ENCODE measurements at places on chromosomes 2 and 18.

DNA sequence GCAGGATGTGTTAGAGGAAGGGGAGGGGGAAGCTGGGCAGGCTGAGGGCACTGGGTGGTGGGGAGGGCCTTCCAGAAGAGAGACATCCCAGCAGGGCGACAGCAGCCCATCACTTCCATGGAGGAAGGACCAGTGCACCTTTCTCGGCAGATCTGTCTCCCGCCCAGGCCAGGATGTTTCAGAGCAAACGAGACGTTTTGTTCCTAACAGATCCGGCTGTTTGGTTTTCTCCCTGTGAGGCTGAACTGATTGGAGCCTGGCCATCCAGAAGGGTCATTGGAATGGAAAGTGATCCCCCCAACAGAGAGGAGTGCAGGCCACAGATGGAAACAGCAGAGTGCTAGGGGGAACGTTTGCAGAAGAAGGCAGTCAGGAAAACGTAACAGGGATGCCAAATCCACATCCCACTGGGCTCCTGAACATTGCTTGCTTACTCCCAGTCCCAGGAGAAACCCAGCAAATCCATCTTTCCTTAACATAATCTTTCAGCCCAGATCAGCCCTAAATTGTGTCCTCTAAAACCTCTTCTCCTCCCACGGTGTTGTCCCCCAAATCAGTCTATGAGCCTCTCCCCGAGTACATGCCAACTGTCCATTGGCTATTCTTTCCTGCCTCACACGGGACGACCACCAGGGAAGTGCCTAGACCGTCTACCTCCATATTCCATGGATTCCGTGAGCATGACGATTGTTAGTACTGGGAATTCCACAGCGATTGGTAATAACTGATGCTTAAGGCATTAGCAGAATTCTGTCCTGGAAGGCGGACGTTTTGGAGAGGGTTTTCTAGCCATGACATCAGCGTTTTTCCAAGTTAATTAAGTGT is 126.8 kb downstream of the SEPTIN10 start:
- peak; percentile 83 for DNase-seq

DNA sequence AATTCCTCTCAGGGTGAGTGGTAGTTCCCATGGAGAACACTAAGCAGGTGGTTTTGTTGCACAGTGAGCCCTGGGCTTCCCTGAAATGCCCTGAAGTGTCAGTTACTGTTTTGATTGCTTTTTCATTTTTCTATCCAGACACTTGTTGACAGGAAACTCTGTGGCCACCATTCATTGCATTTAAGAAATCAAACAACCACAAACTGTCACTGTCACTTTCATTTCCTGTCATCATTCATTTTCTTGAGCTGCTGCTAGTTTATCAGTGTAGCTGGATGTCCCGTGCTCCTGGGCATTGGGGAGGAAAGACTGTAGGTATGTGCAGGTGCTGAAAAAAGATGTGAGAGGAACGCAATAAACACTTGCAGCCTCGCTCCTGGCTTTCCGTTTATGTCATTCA is 891.6 kb upstream of the ZEB2 start:
- DNase-seq = no peak

GRCh38 chr18:58993260-58993659 is 128.6 kb downstream of the ZNF532 start:
- DNase-seq = peak; percentile 92

DNA sequence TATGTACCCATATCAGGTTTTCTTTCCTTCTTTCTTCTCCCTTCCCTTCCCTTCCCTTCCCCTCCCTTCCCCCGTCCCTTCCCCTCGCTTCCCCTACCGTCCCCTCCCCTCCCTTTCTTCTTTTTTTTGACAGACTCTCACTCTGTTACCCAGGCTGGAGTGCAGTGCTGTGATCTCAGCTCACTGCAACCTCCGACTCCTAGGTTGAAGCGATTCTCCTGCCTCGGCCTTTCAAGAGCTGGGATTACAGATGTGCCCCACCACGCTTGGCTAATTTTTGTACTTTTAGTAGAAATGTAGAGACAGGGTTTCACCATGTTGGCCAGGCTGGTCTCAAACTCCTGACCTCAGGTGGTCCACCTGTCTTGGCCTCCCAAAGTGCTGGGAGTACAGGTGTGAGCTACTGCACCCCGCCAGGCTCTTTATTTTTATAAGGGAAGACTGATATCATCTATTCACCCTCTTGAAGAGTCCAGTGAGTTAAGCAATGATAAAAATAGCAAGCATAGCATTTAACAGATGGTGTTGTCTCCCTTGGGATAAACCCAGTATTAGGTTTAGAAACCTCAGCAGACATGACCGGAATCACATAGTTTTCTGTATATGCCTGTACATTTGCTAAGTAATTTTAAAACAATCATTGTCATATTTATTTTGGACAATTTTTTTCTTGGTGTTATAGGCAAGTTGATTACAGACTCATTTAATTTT is 888.4 kb downstream of the TRIB2 start:
- DNase-seq = no peak

- peak; percentile 20 for DNase-seq
Observed at GRCh38 chr18:7021994-7022840, 95.4 kb downstream of the LAMA1 start.

DNA sequence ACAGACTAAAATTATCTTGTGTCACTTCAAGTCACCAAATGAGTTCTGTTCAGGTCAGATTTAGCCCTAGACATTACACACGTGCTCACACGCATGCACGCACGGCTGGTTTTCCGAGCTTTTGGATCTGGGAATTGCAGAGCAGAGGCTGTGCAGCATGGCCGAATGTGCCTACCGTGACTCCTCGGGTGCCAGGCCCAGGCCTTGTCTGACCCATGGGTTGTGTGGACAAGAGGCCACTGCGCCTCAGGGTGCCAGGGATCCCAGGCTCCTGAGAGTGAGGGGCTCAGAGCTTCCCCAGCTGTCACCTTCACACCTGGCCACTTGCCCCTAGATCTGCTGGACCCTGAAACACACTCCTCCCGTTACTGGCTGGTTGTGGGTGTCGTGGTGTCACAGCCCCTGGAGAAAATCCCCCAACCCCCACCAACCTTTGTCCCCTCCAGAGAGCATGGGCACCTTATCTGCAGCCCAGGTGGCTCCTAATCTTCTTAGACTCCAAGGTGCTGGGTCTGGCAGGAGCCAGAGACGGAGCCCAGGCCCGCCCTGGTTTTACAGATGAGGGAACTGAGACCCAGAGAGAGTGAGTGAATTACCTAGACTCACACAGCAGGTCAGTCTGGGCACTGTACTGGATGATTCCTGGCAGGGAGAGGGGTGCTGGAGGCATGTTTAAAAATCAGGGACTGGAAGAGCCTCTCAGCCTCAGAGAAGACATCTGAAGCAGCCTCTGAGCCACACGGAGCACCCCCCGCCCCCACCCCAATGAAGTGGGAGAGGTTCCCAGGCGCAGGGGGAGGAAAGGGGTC is 56.8 kb downstream of the ATOH8 start:
- DNase-seq = no peak

DNA sequence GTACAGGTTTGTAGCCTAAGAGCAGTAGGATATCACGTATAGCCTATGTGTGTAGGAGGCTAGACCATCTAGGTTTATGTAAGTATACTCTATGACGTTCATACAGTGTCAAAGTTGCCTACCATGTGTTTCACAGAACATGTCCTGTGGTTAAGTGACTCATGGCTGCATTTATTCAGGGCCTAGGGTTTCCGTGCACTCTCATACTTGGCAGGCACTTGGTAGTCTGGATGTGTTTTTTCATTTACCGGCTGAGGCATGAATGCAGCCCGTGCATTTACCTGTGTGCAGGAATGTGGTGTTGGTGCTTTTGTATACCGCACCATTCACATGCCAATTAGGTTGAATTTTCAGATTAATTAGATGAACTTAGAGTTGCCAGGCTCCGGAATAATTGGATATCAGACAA is 43.4 kb downstream of the MYL12B start:
- peak; percentile 98 for DNase-seq

DNA sequence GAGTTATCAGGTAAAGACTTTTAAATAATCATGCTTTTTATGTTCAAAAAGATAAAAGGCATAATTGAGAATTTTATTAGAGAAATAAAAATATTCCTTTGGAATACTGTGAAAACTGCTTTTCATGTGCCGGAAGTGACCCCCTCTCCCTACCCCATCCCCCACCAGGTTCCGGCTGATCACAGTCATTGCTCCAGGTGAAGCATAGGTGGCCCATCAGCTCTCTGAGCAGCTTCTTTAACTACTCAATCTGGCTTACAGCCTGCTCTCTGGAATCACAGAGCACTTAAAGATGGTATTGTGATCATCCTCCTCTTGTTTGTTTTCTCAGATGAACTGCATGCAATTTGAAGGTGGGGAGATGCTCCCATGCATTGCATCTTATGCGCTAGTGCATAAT is 257.7 kb downstream of the EN1 start:
- no peak for DNase-seq

DNA sequence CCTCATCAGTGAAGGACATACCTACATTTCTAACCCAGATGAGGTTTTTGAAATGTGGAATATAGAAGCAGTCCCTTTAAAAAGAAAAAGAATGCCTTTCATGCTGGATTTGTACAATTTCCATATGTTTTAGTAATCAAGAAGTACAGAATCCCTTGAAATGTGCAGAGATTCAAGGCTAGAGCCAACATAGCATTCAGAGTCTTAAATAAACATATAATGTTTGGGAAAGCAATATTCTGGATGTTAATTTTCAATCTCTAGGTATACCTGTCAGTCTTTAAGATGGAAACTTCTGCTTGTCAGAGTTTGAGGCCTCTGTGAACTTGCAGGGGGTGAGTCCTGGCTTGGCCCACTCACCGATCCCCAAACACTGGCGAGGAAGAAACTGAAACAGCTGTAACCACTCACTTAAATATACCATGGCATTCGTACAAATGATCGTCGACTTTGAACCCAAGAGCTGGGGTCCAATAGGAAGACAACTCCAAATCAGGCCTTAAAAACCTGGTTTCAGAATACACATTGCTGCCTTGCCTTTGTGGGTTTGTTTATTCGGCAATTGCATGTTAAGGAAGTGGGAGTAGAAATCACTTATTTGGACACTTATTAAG is 132.8 kb upstream of the NCK2 start:
- DNase-seq = no peak

DNA sequence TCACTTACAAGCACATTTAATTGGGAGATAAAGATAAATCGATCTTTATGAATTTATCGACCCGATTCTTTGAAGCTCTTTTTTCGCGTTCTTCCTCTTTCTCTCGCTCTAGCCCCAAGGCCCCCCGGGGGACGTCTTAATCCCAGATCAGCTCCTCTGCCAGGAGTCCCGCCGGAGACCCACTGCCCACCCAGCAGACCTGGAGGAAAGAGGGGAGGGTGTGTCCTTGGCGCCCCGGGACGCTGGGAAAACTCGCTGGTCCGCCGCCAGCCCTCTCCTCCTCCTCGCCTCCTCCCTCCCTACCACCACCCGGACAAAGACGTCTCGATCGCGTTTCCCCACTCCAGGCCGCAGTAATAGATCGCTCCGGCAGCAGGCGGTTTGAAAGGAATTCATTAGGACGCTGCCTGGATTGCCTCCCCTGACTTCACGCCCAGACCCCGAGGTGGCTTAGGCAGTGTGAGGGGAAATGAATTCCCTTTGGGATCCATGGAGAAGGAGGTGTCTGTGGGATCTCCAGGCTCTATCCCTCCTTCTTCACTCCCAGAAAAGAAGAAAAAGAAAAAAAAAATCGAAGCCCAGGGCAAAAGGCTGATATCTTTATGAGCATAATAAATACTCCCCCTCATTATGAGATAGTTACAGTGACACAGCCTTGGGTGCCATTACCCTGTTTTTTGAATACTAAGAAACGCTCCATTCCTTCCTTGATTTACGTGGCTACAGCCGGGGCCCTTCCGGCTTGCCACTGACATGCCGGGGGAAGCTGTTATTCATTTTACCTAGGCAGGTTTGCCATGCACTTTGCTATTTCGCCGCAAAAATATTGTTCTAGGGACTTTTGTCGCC is 1.8 kb upstream of the GBX2 start:
- no peak for DNase-seq

DNA sequence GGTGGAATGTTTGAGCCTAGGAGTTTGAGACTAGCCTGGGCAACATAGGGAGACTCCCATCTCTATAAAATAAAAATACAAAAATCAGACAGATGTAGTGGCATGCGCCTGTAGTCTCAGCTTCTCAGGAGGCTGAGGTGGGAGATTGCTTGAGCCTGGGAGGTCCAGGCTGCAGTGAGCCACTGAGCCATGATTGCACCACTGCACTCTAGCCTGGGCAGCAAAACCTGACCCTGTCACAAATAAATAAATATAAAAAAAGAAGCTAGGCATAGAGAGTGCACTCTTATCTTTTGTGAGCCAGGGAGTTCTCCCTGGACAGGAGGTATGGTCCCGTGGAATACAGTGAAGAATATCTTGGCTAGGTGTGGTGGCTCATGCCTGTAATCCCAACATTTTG is 11.0 kb upstream of the KYNU start:
- DNase-seq = no peak

GRCh38 chr18:56202678-56203077 is 435.7 kb downstream of the TXNL1 start:
- DNase-seq = peak; percentile 45
